ENCODE measurements at places on chromosomes 16 and 17. TPM values are rescaled to one million over a fixed set of nuclear protein-coding genes. Genes with fewer than 3 reads are reported as not detected.

The MAF gene
- 71.4 TPM for total RNA-seq

The CDH8 gene
- not detected for total RNA-seq

The CD7 gene
- total RNA-seq, result 614 TPM

The MYO15B gene
- 20.8 TPM for total RNA-seq

The TP53TG3C gene
- not detected for total RNA-seq

The SNAI3 gene
- total RNA-seq, result 3.6 TPM

The NPIPA5 gene
- 0.34 TPM for total RNA-seq

The ZFP3 gene
- total RNA-seq, result 2.8 TPM

The OR2C1 gene
- total RNA-seq, result not detected

GRCh38 chr16:75070012-75070841 lies 46.4 kb downstream of the LDHD start:
- DNase-seq, result no peak
- peak overlapping the region; percentile 26 for H3K27ac ChIP-seq
- H3K36me3 ChIP-seq, result no peaks in the 10 kb centered on the region
- no peak overlapping the region for H3K4me3 ChIP-seq
- no peaks in the 10 kb centered on the region for H3K27me3 ChIP-seq
- peaks cover 44% of the 10 kb centered on the region for H3K4me1 ChIP-seq

- peaks cover 3% of the 10 kb centered on the region for H3K27me3 ChIP-seq
- no peaks in the 10 kb centered on the region for H3K36me3 ChIP-seq
- no peaks in the 10 kb centered on the region for H3K4me1 ChIP-seq
These were observed 262.4 kb upstream of the PSMD7 start for GRCh38 chr16:74034200-74034599.

- H3K4me1 ChIP-seq, result peaks cover 15% of the 10 kb centered on the region
- no peak for DNase-seq
- no peak overlapping the region for H3K27ac ChIP-seq
These were observed 10.0 kb upstream of the RIPOR1 start for GRCh38 chr16:67518676-67519075.

DNA sequence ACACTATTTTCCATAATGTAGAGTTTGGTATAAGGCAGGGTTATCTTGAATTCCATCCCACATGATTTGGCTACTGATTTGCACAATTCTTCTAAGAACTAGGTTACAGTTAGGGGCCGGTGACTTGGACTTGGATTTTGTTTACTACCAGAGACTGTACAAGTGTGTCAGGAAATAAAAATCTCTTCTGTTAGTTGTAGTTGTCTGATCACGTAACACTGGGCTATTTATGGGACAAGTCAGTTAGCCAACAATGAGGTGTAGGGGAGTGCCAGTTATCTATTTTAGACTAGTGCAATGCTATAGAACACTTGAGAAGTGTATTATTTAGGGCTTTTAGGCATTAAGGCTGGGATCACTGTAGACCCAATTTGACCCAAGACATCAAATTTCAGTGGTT lies 39.7 kb upstream of the GHDC start:
- H3K27ac ChIP-seq, result peak overlapping the region; percentile 21
- no peak for DNase-seq
- peaks cover 11% of the 10 kb centered on the region for H3K36me3 ChIP-seq
- no peaks in the 10 kb centered on the region for H3K27me3 ChIP-seq
- H3K4me3 ChIP-seq, result no peak overlapping the region
- H3K4me1 ChIP-seq, result peaks cover 35% of the 10 kb centered on the region

DNA sequence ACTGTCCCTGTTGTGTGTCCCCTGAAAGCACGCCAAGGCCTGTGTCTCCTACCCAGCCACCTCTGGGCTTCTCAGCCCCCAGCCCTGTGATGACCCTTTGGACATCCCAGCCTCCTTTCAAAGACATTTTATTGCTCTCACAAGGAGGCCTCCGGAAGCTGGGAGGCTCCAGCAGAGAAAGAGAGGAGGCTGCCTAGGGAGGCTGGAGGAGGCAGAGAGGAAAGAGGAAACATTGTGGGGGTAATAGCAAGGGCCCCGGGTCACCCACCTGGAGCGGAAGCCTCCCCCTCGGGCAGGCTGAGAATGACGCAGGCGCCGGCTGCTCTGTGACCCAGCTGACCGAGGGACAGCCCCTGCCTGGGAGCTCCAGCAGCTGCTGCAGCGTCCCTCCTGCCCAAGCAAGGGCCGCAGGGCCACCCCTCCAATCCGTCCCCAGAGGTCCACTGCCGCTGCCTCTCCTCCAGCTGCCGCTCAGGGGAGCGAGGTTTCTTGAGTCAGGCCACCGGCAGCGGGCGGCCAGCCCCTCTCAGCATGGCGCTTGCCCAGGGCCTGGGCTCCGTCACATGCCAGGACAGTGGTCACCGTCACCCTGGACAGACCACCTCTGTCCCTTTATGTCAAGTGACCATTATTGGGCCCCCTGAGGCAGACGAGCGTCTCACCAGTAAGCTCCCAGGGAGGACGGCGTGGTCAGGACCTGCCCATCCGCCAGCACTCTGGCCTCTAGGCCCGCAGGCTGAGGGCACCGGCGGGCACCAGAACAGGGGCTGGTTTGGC lies 29.3 kb downstream of the ACTG1 start:
- no peak overlapping the region for H3K4me3 ChIP-seq
- no peak overlapping the region for H3K27ac ChIP-seq
- no peaks in the 10 kb centered on the region for H3K36me3 ChIP-seq
- H3K27me3 ChIP-seq, result peaks cover 26% of the 10 kb centered on the region
- DNase-seq, result peak; percentile 60

- no peak for DNase-seq
- no peaks in the 10 kb centered on the region for H3K27me3 ChIP-seq
- H3K36me3 ChIP-seq, result no peaks in the 10 kb centered on the region
- H3K4me3 ChIP-seq, result no peak overlapping the region
- H3K27ac ChIP-seq, result no peak overlapping the region
- H3K4me1 ChIP-seq, result peaks cover 38% of the 10 kb centered on the region
These were observed 18.7 kb downstream of the MPRIP start for GRCh38 chr17:17060930-17061329.

DNA sequence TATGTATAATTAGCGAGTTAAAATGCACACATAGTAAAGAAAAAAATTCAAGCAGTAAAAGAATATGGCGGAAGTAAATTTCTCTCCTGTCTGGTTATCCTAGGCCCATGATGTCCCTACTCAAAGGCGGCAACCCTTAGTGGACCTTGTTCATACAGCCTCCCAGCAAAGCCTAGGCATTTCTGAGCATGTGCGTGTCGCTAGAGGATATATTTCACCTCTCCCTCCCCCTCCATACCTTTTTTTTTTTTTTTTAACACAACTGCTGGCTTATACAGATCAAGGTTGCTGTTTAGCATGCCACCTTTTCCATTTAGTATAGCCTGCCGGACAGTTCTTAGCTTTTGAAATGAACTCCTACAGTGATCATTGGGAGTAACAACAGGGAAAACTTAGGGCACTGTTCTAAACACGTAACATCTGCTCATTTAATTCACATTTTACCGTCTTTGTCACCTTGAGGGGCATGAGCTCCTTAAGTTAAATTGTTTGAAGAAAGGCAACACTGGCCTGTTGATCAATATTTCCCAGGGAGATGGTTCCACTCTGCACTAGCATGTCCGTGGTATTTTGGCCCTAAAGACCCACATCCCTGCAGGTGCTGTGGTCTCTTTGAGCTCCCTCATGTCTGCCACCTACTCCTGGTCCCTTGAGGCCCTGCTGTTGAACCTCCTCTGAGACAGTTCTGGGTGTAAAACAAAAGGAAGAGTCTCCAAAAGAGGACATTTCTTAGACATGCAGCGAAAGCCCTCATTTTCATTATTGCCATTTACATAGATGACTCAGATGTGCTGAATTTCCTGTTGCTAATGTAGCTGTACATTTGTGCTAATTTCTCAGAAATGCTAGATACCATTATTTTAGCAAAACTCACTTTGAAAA lies 4.1 kb upstream of the TNFRSF13B start:
- no peak overlapping the region for H3K27ac ChIP-seq
- H3K4me3 ChIP-seq, result no peak overlapping the region
- no peak for DNase-seq
- no peaks in the 10 kb centered on the region for H3K36me3 ChIP-seq

DNA sequence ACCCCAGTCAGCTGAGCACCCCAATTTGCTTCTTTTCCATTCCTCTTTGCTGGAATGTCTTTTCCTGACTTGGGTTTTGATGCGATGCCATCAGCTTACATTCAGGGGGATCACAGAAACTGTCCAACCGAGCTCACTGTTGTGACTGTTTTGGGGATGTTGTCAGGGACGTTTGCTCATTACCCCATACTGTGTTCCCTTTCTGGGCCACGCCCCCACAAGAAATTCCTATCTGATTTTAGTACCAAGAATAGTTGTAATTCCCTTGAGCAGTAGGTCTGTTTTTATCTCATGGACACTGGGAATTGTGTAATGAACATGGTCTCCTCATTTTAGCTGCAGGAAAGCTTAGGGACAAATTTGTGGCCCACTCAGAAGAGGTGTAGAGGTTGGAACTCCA lies 2.6 kb upstream of the NTN1 start:
- H3K27me3 ChIP-seq, result peaks cover 34% of the 10 kb centered on the region
- H3K27ac ChIP-seq, result no peak overlapping the region
- no peak for DNase-seq
- no peaks in the 10 kb centered on the region for H3K36me3 ChIP-seq
- peaks cover 6% of the 10 kb centered on the region for H3K4me1 ChIP-seq

DNA sequence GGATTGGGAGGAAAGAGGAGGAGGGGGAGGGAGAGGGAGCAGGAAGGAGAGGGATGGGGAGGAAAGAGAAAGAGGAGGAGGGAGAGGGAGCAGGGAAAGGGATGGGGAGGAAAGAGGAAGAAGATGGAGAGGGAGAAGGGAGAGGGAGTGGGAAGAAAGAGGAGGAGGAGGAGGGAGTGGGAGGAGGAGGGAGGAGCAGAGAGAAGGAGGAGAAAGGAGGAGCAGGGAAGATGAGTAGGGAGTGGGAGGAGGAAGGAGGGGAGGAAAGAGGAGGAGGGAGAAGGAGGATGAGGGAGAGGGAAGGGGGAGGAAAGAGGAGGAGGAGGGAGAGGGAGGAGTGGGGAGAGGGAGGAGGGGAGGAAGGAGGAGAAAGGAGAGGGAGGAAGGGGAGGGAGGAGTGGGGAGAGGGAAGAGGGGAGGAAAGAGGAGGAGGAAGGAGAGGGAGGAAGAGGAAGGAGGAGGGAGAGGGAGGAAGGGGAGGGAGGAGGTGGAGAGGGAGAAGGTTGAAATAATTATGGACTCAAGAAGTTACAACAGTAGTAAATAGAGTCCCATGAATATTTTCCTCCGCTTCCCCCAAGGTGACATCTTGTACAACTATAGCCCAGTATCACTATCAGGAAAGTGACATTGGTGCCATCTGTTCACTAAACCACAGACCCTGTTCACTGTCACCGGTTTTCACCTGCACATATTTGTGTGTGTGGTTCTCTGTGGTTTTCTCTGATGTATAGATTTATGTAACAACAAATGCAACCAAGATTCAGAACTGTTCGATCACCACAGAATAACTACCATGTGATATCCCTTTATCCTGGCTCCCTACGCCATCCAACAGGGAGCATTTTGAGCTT lies 325.3 kb upstream of the EEF2KMT start:
- no peak overlapping the region for H3K27ac ChIP-seq
- no peaks in the 10 kb centered on the region for H3K4me1 ChIP-seq
- no peaks in the 10 kb centered on the region for H3K36me3 ChIP-seq
- no peak overlapping the region for H3K4me3 ChIP-seq
- peaks cover 2% of the 10 kb centered on the region for H3K27me3 ChIP-seq

DNA sequence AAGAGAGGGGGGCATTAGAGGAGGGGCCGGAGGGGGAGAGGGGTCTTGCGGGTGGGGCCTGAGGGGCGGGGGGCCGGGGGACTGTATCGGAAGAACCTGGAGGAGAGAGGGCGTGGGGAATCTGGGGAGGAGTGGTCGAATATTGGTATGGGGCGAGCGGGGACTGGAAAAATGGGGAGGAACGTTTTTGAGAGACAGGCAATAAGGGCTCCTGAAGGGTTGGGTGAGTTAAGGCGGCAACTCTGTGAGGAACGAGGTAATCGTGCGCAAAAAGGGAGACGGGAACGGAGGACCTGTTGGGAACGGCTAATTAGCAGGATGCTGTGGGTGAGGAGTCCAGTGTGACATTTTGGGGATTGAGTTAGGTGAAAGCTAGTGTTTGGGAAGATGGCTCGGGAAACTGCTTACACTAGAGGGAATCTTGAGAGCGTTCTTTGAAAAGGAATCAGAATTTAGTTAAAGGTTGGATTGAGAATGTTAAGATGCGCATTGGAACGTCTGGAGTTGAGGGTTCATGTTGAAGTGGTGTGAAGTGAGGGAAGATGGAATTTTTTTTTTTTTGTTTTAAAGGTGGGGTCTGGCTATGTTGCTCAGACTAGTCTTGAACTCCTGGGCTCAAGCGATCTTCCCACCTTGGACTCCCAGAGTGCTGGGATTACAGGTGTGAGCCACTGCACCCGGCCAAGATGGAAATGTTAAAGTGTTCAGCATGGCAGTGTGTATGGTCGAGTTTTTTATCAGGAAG lies 662 bp downstream of the WIPF2 start:
- no peaks in the 10 kb centered on the region for H3K27me3 ChIP-seq
- H3K4me1 ChIP-seq, result peaks cover 30% of the 10 kb centered on the region
- peak; percentile 51 for DNase-seq
- H3K36me3 ChIP-seq, result peaks cover 7% of the 10 kb centered on the region
- peak overlapping the region; percentile 76 for H3K27ac ChIP-seq

GRCh38 chr17:34913001-34913400 lies 48.3 kb downstream of the CCT6B start:
- no peak overlapping the region for H3K27ac ChIP-seq
- no peak for DNase-seq
- H3K4me1 ChIP-seq, result no peaks in the 10 kb centered on the region
- no peaks in the 10 kb centered on the region for H3K36me3 ChIP-seq
- no peak overlapping the region for H3K4me3 ChIP-seq

- H3K27ac ChIP-seq, result peak overlapping the region; percentile 76
- H3K36me3 ChIP-seq, result peaks cover 41% of the 10 kb centered on the region
These were observed 52.4 kb downstream of the DUSP14 start for GRCh38 chr17:37541880-37542660.

DNA sequence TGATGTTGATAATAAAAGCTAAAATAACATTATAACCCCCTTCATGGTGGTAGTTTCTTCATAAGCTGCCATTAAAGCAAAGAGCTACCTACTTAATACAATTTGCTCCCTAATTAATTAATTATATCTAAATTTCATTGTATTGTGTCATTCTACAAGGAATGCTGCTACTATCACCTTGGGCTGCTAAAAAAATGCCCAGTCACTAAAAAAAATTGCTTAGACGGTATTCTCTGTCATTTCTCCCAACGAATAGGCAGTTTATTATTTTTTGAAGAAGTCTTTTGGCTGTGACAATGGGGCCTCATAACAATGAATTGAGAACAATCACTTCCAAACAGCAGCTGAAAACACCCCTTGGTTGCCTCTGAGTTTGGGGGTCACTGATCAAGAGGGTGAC lies 59.5 kb downstream of the XYLT1 start:
- H3K4me3 ChIP-seq, result no peak overlapping the region
- H3K27ac ChIP-seq, result no peak overlapping the region
- no peak for DNase-seq
- peaks cover 6% of the 10 kb centered on the region for H3K36me3 ChIP-seq

- no peak overlapping the region for H3K4me3 ChIP-seq
- H3K27me3 ChIP-seq, result no peaks in the 10 kb centered on the region
- DNase-seq, result no peak
- H3K4me1 ChIP-seq, result no peaks in the 10 kb centered on the region
- no peaks in the 10 kb centered on the region for H3K36me3 ChIP-seq
- no peak overlapping the region for H3K27ac ChIP-seq
These were observed 352.1 kb upstream of the KIF2B start for GRCh38 chr17:53470626-53471025.

- no peaks in the 10 kb centered on the region for H3K36me3 ChIP-seq
- DNase-seq, result no peak
- H3K4me1 ChIP-seq, result peaks cover 11% of the 10 kb centered on the region
- no peak overlapping the region for H3K4me3 ChIP-seq
- no peak overlapping the region for H3K27ac ChIP-seq
These were observed 3.7 kb downstream of the CBLN1 start for GRCh38 chr16:49277766-49278566.

Measured in activated CD4-positive, alpha-beta T cell treated with anti-CD3 and anti-CD28 coated beads for 36 hours (primary cell).